ENCODE measurements at places on chromosomes 1 and 21.

- no peak for DNase-seq
Measured at GRCh38 chr1:234072793-234073192, 168.3 kb downstream of the SLC35F3 start.

GRCh38 chr1:85090225-85090624, 41.9 kb upstream of the MCOLN3 start:
- DNase-seq = no peak

GRCh38 chr21:43719748-43720538, 1.0 kb downstream of the PDXK start:
- no peak for DNase-seq

GRCh38 chr21:24225431-24225830, 1381.8 kb downstream of the MRPL39 start:
- no peak for DNase-seq

GRCh38 chr1:177069490-177069889, 95.0 kb downstream of the ASTN1 start:
- DNase-seq = no peak

GRCh38 chr21:38203229-38203628, 53.6 kb upstream of the KCNJ15 start:
- no peak for DNase-seq

- no peak for DNase-seq
Measured at GRCh38 chr1:201542309-201543035, 3.5 kb downstream of the NAV1 start.

- no peak for DNase-seq
Measured at GRCh38 chr1:59560807-59561450, 253.8 kb upstream of the HOOK1 start.

- DNase-seq = no peak
Measured at GRCh38 chr1:149929856-149930255, 2.3 kb upstream of the SF3B4 start.

DNA sequence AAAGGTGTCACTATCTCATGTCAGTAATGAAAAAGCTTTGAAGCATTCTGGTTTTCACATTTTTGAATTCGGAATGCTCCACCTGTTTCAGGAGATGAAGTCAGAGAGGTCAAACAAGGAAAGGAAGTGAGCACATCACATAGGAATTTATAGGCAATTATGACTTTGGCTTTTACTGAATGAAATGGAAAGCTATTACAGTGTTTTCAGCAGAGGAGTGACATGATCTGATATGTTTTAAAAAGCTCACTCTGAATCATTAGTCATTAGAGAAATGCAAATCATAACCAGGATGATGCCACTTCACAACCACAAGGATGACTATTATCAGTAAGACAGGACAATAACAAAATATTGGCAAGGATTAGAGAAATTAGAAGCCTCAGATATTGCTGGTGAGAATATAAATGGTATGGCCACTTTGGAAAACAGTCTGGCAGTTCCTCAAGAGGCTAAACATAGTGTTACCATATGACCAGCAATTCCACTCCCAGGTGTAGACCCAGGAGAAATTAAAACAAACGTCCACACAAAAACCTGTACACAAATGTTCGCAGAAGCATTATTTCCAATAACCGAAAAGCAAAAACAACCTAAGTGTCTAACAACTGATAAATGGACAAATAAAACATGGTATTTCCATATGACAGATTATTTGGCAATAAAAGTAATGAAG, 7.5 kb downstream of the TAF1A start:
- no peak for DNase-seq

GRCh38 chr1:51453010-51453409, 66.1 kb downstream of the EPS15 start:
- DNase-seq = no peak

GRCh38 chr1:160058087-160058486, 11.9 kb downstream of the KCNJ10 start:
- no peak for DNase-seq

DNA sequence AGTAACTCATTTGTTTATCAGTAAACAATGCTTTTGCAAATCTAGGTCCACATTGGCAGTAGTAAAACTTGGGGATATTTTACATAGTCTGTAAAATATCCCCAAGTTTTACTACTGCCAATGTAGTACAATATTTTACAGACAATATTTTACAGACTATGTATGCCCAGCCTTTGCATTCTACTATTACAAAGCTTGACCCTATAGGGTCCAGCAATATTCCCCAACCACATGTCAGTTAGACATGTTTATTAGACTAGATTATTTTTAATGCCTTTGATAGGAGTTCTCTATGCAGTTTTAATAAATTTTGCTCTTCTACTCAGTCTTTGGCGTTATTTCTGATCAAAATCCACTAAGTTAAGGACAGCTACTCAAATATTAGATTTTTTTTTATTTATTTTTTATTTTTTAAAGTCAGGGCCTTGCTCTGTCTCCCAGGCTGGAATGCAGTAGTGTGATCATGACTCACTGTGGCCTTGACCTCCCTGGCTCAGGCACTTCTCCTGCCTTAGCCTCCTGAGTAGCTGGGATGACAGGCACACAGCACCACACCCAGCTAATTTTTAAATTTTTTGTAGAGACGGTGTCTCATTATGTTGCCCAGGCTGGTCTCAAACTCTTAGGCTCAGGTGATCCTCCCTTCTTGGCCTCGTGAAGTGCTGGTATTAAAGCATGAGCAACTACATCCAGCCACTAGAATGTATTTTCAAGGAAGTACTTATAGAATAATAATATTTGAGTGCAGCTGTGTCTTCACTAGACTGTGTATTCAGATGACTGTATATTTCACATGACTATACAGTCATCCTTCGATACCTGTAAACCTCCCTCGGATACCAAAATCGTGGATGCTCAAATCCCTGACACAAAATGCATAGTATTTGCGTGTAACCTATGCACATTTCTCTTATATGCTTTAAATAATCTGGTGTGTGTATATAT, 19.8 kb downstream of the MIER1 start:
- DNase-seq = no peak

GRCh38 chr1:213622365-213623063, 365.3 kb upstream of the PROX1 start:
- no peak for DNase-seq

DNA sequence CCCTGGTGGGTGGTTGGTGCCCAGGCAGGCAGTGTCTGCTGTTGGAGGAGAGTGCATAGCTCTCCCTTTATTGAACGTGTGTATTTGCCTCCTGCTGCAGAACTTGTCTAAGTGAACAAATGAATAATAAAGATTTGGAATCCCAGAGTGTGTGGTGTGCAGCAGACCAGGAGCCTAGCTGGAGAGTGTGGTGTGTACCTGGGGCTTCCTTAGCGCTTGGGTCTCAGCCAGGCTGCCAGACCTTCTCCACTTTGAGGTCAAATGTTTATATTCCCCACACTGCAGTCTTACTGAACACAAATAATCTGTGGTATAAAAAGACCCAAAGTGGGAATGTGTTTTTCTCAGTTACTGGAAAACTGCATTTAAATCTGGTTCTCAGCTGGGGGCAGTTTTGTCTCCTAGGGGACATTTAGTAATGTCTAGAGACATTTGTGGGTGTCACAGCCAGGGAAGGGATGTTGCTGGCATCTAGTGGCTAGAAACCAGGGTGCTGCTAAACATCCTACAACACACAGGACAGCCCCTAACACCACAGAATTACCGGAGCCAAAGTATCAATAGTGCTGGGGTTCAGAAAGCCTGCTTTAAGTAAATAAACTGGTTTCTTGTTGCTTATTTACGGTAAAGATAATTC, 23.6 kb downstream of the SLC37A1 start:
- DNase-seq = no peak

GRCh38 chr1:53203466-53203865, 6.8 kb downstream of the CPT2 start:
- DNase-seq = no peak

DNA sequence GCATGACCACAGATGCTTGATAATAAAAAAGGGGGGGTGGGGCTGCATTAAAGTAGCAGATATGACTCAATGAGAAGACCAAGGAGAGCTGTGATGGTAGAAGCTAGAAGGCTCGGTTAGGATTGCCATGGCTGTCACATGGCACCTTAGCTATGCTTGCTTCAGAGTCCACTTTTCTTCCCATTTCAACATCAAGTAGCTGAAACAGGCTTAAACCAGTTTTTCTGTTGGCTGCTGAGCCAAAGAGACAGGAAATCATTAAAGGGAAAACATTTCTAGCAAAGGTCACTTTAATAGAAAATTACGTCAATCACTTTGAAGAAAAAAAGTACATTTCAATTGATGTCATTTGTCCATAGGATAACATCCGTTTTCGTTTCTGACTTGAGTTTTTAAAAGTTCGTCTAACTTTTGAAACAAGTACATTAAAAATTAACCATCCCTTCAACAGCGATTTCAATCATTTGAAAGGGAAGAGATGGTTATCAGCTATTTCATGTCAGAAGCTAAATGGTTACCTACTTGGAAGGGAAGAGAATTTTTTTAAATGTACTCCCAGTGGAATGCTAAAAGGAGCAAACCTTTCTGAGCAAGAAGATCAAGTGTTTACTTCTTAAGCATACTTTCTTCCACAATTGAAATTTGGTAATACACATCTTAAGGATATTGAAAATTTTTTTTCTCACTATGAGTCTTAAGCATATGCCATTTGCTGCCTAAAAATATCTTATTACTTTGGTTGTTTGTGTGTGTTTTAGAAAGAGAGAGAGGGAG, 488.1 kb upstream of the PRMT6 start:
- DNase-seq = no peak

DNA sequence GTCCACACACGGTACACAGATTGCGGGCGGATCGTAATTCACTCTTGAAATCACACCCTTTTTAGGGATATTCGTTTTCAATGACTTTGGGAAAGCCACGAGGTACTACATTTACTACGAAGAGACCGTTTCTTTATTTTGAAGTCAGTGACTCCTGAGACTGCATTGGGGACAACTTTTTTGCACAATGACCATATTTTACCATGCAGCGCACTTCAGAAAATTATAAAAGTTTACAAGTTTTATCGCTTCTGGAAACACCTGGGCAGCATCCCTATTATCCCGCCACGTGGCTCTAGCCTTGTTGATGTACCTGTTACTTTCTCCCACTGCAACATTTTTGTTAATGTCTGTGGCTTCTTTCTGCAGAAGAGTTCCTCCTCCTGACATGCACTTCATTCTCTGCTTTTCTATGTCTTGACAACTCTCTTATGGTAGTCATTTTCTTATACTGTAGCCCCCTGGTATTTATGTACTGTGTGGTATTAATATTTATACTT, 1.3 kb upstream of the AKT3 start:
- no peak for DNase-seq

All from activated CD4-positive, alpha-beta T cell treated with anti-CD3 and anti-CD28 coated beads for 4 hours (primary cell).